D721Med (cell line): ENCODE measurements at places on chromosomes 12 and 14.

- no peak for DNase-seq
Observed at GRCh38 chr12:12686472-12686871, 9.5 kb downstream of the GPR19 start.

DNA sequence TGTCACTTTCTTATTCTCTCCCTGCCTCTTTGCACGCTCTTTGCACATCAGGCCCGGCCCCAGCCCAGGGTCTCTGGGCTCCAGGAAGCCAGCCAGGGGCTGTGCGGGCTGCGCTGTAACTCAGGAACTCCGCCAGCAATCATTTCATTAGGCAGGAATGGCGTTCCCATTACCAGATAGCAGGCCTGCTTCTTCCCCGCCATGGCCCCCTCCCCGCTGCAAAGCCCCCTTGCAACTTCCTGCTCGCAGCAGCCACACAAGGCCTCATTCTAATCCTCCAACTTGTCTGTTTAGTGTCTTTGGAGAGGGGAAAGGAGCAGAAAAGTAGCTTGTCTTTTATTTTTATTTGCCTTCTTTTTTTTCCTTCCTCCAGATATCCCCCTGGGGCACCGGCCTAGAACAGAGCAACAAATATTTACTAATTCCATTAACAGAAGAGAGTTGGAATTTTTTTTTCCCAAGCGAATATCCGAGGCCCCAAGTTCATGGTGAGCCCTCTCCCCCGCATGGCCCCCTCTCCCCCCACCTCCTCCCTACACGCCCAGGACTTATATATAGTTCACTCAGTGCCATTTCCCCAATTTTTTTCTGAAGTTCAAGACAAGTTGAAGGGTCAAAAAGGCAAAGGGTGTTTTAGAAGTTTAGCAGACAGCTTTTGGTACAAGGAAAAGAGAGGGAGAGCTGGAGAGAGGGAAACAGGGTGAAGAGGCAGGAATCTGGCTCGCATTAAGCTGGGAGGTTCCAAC, 329.4 kb upstream of the TBX3 start:
- DNase-seq: no peak

DNA sequence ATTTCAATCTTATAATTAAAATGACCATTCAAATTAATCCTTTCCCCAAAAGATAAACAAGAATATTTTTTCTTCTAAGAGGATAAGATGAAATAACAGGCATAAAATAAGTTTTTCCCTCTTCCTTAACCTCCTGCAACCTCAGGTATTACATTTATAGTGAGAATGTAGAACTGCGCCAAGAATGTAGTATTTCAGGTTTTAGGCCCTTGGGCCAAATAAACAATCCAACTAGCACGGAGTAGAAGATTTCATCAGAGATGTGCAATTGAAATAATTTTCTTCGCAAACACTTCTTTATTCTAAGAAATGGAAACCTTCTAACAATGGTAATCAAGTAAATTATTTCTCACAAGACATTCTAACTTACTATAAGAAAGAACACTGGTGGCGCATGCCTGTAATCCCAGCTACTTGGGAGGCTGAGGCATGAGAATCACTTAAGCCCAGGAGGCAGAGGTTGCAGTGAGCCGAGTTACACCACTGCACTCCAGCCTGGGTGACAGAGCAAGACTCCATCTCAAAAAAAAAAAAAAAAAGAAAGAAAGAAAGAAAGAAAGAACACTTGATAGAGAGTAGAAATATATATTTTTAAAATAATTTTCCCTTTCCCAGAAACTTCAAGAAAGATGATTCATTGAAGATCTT, 100.8 kb downstream of the TAOK3 start:
- no peak for DNase-seq

- no peak for DNase-seq
Observed at GRCh38 chr14:63840981-63841380, 11.8 kb upstream of the SYNE2 start.

DNA sequence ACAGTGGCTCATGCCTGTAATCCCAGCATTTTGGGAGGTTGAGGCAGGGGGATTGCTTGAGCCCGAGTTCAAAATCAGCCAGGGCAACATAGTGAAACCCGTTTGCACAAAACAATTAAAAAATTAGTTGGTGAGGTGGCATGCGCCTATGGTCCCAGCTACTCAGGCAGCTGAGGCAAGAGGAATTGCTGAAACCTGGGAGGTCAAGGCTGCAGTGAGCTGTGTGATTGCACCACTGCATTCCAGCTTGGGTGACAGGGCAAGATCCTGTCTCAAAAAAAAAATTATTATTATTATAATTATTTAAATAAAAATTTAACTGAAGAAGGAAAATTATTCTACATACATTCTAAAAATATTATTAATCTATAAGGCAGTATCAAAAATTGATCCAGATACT, 164.1 kb downstream of the ITPR2 start:
- DNase-seq: no peak

DNA sequence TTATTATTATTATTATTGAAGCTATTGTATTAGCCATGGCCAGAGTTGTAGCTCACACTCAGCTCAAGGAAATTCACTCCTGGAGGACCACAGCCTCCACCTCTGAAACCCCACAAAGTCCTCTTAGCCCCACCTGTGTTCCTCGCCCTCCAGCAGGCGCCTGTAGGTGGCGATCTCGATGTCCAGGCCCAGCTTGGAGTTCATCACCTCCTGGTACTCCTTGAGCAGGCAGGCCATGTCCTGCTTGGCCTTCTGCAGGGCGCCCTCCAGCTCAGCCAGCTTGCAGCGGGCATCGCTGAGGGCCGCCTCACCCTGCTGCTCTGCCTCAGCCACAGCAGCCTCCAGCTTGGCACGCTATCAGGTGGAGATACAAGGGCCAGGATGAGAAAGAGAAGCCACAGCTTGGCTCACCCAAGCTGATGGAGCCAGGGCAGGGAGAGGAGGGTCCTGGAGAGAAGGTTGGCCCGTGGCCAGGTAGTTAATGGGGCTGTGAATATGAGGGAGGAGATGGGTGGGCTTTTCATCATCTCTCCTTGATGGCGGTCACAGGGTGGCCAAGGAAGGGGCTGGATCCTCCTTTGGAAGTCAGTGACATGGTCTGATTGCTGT, 5.1 kb downstream of the KRT85 start:
- DNase-seq: no peak

GRCh38 chr12:7638064-7638759, 27.5 kb downstream of the APOBEC1 start:
- DNase-seq: no peak

DNA sequence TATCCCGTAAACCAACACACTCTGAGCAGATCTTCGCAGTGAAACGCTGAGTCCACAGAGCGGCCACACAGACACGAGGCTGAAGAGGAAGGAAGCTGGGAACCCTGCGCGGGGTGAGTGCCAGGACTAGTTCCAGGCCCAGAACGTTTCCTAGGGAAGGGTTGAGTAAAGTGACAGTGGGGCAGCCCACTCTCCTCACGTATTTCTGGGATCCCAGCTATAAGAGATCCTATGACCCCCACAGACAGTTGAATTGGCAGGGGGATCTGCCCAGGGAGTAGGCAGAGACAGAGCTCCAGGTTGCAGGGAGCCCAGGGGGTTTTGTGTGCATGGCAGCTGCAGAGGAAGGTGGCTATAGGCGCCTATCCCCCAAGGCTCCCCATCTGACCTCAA, 51.1 kb downstream of the GTF2A1 start:
- DNase-seq: no peak

DNA sequence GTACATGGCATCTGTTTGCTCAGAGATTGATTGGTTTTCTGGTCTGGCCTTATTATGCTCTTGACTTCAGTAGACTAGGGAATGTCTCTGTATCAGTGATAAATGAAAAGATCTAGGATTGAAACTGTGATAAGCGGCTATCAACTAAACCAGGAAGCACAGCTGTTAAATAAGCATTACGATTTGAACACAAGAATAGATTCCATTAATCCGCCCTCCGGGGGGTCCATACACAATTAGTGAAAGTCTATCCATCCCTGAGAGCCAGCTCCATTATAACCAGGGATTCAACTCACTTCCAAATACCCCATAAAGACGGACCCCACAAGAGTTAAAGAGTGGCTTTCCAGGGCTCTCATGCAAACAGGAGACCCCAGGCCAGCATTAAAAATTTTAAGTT, 279.0 kb downstream of the GRIN2B start:
- DNase-seq: no peak

DNA sequence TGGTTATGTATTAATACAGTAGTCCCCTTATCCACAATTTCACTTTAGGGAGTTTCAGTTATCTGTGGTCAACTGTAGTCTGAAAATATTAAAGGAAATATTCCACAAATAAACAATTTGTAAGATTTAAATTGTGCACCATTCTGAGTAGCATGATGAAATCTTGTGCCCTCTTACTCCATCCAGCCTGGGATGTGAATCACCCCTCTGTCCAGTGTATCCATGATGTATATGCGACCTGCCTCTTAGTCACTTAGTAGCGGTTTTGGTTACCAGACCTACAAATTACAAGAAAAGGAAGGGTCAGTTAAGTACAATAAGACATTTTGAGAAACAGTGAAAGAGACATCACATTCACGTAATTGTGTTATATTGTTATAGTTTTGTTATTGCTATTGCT, 39.9 kb upstream of the MDGA2 start:
- DNase-seq: no peak
